Activated CD8-positive, alpha-beta memory T cell treated with anti-CD3 and anti-CD28 coated beads for 24 hours (primary cell): ENCODE measurements at places on chromosomes 6 and 20.
A peak's percentile ranks its signal among the peaks of the same experiment; 100 is the strongest.

- DNase-seq: no peak
Observed at GRCh38 chr6:1144842-1145767, 166.8 kb upstream of the FOXQ1 start.

DNA sequence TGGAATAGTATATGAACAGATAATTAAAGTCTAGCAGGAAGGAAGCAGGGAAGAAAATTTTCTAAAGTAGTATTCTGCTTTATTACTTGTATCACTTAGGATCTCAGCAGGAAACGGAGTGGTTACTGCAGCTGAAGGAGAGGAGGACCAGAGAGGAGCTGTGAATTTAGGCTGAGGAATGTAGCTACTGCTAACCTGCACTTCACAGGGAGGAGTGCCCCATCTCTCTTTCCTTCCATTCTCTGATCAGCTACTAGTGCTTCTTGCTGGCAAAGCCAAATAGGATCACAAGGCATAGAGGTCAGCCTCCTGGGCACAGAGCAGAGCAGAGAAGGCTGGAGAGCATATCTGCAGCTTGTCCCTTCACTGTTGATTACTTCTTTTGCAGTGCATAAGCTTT is 205.3 kb upstream of the ASCC3 start:
- no peak for DNase-seq

DNA sequence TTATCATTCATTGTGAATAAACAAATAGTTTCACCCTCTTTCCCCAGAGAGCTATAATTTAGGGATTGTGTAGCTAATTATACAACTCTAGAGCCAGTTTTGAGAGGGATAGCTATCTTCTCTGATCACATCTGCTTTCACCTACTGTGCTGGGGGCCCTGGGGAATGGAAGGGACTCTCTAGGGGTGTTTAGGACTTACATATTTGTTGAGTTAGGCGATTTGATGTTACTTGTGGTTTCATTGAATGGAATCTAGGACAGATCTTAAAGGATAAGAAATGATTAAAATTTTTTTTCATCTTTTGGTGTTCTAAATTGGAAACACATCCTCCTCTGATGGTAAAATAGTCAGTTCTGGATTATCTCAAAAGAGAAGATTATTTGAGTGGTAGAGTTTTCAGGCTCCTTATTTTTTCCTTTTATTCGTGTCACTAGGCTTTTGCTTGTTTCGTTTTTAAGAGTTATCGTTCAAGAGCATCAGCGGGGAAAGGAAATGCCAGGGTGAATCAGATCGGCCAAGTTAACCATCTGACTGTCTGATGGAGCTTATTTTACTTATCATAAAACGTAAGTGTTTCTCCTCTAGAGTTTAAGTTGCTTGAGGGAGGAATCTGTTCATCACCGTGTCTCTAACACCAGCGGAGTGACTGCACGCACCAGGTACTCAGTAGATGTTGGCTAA is 236.7 kb downstream of the FARS2 start:
- DNase-seq: no peak

DNA sequence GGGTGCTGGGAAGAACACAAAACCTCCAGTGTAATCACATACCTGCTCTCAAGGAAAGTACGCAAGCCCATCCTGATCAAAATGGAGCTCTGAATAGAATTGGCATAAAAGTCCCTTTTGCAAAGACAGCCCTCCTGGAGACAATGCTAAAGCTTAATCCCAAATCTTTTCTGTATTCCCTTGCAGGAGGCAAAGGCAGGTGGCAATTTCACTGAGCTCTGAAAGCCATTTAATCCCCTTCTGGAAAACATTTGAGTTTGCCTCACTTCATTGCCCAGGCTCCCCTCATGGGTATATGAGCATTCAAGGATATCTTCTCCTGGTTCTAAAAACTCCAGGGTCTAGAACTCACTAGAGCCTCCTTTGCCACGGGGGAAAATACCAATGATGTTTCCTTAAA is 310.2 kb upstream of the CNR1 start:
- DNase-seq: no peak

- DNase-seq: no peak
Observed at GRCh38 chr20:37260923-37261322, 691 bp downstream of the GHRH start.

DNA sequence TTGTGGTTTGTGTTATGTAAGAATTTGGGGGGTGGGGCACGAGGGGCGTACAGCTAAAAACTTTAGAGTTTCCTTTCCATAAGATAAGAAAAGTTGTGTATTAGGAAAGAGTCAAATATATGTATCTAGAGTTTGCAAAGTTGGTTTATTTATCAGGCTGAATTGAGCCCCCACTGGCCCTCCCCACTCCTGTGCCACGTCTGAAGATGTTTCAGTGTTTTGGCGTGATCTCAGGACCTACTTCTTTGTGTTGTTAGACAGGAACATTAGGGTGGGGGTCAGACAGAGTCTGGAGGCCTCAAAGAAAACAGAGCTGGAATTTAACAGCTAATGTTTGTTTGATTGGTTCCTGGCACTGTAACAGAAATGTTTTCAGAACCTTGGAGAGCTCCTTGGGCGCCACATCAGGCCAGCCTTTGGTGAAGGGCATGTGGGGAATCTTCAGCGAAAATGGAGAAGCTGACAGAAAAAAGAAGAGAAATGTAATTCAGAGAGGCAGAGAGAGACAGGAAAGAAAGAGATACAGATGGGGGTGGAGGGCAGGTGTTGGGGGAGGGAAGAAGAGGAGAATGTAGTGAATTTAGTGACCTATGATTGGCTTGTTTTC is 674 bp downstream of the NRSN1 start:
- DNase-seq: no peak

DNA sequence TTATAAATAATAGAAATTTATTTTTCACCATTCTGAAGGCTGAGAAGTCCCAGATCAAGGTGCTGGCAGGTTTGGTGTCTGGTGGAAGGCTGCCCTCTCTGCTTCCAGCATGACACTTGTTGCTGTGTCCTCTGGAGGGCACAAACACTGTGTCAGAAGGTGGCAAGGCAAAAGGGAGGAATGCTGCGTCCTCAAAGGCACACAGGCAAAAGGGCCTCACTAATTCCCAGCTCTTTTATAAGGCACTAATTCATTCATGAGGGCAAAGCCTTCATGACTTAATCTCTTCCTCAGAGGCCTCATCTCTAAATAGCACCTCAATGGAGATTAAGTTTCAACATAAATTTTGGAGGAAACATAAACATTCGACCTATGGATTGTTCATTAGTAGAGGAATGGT is 209.5 kb upstream of the SMLR1 start:
- no peak for DNase-seq

DNA sequence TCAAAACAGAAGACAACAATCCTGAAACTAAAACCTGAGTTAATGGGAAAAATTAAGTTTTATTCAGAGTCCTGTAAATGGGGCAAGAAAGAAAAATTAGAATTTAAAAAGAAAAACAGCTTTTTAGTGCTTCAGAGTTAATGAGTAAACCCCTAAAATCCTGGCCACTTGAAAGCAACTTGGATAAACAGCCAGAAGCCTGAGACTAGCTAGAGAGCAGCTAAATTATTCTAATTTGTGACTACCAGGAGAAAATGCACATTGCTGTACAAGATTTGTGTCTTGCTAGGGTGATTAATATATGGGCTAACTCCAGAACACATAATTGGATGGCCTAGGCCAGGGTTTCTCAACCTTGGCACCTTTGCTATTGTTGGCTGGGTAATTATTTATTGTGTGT is 62.4 kb upstream of the ARG1 start:
- no peak for DNase-seq

GRCh38 chr20:53826597-53827291 is 233.1 kb upstream of the ZNF217 start:
- peak; percentile 11 for DNase-seq

DNA sequence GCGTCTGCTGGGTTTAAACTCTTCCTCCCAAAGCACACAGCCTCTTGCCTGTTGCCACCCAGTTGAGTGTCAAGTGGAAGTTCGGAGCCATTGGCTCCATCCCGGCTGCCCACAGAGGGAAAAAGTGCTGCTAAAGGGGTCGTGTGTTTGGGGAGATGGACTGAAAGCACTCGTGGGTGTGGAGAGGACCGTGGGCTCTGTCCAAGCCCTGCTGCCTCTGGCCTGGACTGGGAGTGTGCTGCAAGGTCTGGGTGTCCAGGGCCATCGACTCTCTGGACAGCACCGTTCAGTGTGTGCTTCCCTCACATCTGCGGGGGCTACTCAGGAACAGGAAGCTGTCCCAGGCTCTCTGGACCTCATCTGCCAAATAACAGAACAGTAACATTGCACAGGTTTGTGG is 269.3 kb downstream of the DLL1 start:
- DNase-seq: no peak

- no peak for DNase-seq
Observed at GRCh38 chr6:110547266-110547964, 71.0 kb upstream of the SLC22A16 start.

DNA sequence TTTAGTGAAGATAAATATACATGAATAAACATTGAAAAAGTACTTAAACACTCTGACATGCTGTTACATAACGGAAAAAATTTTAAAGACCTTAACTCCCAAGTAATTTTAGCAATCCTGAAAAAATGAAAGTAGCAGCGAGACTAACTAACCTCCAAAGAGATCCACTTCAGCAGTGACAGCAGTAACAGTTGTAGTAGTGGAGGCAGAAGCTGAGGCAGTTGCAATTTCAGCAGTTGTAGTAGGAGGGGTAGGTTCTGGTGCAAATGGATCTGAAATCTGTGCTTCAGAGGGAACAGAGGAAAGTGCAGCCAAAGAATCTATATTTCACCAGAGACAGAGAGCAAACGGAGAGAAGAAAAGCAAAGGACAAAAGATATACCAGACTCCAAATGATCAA is 88.8 kb downstream of the PRSS35 start:
- no peak for DNase-seq

DNA sequence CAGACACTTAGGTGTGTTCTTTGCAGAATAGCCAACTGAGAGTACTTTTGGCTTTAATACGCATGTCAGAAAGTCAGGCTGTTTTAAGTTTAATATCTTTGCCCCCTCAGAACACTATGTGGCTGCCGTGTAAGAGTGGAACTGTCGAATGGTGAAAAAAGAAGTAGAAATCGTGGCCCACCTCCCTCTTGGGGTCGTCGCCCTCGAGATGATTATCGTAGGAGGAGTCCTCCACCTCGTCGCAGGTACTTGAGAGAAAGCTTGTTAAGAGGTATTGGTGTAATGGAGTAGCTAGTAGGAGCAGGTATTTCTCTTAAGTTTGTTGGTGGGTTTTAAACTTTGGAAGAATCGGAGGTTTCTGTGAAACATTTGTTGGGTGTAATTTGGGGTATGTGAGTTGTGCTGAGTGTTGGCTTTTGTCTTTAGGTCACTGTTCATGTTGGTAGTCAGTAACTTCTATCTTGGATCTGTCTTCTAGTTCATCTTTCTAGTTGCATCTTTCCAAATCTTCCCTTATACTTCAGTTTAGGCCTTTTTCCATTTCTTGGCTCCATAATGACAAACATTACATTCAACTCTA is 4.7 kb downstream of the SRSF3 start:
- DNase-seq: no peak

DNA sequence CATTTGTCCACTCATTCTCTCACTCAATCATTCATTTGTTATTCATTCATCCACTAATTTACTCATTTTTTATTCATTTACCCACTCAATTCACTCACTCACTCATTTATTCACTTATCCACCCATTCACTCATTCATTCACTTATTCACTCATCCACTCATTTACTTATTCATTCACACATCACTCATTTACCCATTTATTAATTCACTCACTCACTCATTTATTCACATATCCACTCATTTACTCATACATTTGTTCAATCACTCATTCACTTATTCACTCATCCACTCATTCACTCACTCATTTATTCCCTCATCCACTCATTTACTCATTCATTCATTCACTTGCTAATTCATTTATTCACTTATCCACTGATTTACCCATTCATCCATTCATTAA is 129.1 kb downstream of the TTLL2 start:
- DNase-seq: no peak

DNA sequence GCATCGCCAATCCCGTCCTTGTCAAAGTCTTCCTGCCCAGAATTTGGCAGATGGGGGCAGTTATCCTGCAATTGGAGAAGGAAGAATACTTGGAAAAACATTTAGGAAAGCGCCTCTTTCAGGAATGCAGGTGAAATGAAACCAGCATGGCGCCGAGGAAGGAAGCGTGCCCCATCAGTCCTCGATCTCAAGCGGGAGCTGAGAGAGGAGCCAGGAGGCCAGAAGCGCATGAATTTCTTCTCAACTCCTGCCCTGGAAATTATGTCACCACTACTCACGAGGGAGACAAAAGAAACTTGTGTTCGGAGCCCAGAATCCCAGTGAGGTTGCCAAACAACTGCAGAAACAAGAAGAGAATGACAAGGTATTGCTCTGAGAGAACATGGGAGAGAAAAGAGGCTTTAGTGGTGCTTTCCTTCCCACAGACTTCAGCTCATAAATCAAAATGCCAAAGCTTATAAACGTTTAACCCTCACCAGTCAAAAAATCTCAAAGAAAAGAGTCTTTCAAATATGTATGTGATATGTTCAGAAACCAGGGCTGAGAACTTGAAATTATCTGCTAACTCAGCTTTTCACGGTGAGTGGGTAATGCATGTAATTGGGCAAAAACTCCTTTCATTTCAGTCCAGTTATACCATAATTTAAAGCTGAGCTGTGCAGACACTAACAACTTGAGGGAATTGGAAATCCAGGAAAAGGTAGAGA is 23.9 kb downstream of the THBS2 start:
- peak; percentile 4 for DNase-seq

GRCh38 chr6:64712606-64713005 is 994.4 kb downstream of the EYS start:
- no peak for DNase-seq

- no peak for DNase-seq
Observed at GRCh38 chr6:84853901-84854300, 89.5 kb upstream of the TBX18 start.

GRCh38 chr6:86682297-86682696 is 255.0 kb upstream of the HTR1E start:
- DNase-seq: no peak

DNA sequence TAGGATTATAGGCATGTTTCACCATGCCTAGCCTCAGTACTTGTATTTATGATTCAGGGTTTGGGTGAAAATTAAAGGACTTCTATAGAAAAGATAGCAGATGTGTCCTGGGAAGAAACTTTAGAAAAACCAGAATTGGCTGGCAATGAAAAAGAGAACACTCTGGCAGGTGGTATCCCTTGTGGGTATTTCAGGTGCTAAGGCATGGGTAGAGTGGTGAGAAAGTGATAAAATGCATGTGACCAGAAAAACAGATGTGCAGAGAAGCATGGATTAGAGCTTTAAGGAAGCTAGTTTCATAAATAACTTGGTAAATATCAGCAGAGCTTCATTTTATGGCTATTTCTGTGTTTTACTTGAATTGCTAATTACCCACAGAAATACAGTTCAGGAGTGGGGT is 622.2 kb downstream of the DOK5 start:
- DNase-seq: no peak

GRCh38 chr6:41331401-41332150 is 3.8 kb upstream of the NCR2 start:
- DNase-seq: no peak

DNA sequence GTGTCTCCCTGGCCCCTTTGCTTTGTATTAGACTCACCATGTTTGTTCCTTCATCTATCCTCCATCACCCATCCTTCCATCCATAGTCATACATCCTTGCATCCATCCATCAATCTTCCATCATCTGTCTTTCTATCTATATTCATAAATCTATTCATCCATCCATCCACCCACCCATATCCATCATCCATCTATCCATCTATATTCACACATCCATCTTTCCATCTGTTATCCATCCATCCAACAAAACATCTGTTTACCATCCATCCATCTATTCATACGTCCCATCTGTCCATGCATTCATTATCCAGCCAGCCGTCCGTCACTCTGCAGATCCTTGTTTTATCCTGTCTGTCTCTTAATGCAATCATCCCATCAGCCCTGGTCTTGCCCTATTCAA is 10.6 kb downstream of the DDR1 start:
- DNase-seq: no peak

- no peak for DNase-seq
Observed at GRCh38 chr6:82397962-82398692, 34.5 kb downstream of the TPBG start.
